NCI-H510A treated with DMSO at 0.1 percent for 48 hours (cell line): ENCODE measurements at places on chromosomes 7 and 10.

DNA sequence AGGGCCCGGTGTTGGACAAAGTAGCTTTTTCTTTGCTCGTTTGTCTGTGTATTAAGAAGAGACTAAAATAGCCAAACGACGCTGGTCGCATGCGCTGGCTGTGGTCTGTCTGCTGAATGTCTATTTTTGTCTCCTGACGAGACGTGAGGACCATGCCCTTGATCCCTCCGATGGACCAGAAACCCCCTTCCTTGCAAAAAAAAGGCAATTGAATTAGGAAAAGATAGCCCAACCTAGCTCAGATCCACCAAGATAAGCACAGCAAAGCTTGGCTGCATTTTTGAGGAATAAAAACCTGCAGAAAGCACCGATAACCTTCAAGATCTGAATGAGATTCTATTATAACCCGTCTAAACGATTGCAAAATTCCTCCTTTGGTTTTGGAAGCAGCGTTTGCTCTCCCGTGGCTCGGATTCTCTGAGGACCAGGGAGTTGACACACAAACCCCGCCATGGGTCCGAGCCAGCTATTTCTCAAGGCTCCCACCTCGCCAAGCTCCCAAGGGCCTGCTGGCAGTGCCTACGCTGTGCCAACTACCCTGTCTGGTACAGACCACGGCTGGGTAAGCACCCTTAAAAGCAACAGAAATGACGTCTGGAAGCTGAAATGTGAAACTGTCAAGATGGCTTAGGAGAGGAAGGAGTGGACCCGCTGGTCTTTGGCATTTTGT is 17.7 kb upstream of the TTYH3 start:
- no peak for DNase-seq

- DNase-seq, result no peak
Measured at GRCh38 chr10:11638055-11638698, 26.7 kb upstream of the USP6NL start.

- DNase-seq, result no peak
Measured at GRCh38 chr7:73314271-73314670, 5.6 kb upstream of the NSUN5 start.

- no peak for DNase-seq
Measured at GRCh38 chr7:44150466-44150832, 9.3 kb upstream of the MYL7 start.

DNA sequence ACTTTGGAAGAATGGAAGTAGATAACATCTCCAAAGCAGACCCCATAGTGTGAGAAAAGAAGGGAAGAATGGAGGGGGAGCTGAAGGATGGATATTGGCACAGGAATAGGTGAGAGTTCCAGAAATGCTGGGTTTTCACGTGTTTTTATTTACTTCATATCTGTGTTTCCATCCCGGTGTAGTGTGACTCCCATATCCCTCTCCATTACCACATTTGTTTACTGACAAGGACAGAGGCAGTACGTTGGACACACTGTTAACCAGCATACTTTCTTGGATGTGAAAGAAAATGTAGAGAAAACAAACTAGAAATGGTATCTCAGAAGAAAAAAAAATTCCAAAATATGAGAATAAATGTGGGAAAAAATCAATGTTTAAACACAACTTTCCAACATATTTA is 124.4 kb upstream of the PFKP start:
- no peak for DNase-seq

DNA sequence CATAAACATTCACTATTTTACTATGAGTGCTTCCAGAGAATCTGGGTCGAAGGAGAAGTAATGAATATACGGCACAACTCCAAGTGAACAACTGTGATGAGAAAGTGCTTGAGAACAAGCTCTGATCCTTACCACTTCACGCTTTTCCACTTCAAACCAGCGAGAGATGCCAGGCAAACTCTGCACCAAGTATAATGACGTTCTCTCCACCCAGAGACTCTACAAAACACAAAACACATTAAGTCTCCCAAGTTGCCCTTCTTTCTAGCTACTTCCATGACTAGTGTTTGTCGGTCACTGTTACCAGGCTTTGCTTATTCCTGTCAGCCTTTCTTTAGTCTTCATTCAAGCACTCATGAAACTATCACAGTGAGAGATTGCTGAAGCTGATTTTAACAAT is 193.1 kb upstream of the IMMP2L start:
- DNase-seq, result no peak

DNA sequence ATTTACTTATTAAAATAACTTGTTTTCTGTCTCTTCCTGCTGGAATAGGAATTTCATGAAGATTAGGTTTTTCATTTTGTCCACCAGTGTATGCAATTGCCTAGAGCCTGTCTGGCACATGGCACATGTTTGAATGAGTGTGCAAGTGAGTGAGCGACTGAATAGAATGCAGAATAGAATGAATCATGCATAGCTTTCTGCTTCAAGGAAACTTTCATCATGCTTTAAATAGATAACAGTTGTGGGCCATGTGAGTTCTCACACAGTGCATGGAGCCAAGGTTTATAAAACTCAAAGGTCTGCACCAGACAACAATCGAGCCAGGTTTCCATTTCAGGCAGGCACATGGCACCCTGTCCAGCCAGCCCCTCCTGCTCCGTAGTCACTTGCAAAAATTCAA is 74.2 kb upstream of the HECW1 start:
- DNase-seq, result no peak

DNA sequence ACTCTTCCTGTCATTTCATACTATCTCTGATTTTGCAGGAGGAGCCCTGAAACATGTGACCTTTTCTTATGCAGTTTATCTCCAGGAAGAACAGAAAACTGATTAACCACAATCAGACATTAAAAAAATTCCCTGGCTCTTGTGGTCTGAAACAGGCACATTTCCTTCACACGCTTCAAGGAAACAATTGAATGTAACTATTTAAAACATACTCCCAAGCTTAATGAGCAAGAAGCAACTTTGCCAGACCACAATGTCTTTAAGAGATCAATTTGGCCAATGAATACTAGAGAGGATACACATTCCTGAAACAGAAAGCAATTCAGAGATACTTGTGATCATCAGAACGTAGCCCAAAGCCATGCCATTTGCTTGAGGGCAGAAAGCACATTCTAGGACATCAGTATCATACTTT is 65.8 kb downstream of the PIP4K2A start:
- DNase-seq, result no peak

- DNase-seq, result no peak
Measured at GRCh38 chr7:150733482-150734095, 3.6 kb upstream of the GIMAP5 start.

GRCh38 chr7:158353606-158354570 is 233.7 kb downstream of the PTPRN2 start:
- peak; percentile 31 for DNase-seq

DNA sequence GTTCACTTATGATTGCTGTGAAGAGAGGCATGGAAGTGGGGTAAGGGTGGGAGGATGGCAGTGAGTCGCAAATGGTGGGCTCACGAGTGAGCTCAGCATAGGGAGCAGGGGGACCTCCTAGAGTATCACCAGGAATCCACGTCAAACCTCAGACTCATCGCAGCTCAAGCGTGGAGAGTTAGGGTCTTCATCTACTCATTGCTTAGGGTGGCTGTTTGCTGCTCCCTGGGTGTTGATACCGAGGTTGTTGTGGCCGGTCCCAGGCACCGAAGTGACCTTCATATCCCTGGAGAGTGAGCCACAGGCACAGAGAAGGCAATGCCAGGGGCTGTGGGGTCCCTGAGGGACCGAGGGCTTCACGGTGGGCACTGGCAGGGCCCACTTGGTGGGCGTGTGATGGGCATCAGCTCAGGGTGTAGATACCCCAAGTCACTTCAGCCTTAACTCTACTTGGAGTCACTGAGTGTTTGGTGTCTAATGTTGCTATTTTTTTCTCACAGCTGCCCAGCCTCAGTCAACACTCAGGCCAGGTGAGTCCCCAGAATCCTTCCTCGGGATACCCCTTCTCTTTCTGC is 16.8 kb downstream of the DMBT1 start:
- no peak for DNase-seq

GRCh38 chr10:120428754-120429153 is 28.3 kb upstream of the PLPP4 start:
- DNase-seq, result no peak

GRCh38 chr7:92598310-92598981 is 8.3 kb upstream of the FAM133B start:
- no peak for DNase-seq

DNA sequence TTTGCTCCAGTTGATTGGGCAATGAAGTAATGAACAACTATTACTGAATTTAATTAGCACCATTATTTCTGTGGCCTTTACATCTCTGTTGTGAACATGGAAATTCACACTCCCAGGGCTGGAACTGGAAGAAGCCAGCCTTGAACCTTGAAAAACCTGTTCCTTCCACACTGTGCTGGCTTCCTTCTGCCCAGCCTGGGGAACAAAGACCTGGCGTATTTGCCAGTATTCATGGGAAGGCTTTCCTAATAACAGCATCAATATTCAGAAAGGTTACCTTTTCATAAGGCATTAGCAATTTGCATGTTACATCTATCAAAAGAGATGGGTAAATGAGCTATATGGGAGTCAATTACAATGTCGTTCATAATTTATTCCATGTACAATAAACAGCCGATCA is 1.3 kb downstream of the C10orf90 start:
- peak; percentile 24 for DNase-seq

DNA sequence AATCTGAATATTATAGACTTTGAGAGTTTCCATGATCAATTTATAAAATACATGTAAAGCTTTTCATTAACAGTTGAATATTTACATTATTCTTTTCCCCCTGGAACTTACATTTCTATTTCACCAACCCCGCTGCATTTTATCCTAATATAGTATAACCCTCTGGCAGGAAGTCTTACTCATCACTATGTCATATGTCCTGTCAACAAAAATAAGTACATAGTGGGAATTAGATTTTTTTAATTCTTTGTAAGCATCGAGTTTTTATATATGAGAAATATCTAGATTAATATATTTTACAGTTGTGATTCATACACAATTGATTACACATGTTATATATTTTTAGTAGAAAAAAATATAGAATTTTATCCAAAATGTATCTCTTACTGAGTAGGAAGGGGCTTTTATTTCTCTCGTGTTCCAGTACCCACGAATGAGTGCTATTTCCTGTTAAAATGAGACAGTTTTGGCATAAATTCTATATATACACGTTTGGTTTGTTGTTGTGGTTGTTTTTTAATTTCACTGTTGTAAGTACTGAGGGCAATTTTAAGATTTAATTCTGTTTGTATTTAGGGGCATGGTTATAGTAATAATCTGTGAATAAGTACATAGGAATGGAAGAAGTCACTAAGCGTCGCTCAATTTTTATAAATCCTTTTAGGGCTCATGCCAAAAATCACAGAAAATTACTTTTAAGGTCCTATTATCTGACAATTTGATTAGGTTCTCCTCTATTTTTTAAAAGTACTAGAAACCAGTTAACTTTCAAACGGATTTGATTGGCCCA is 87.1 kb downstream of the HECW1 start:
- DNase-seq, result no peak
